Stimulated activated CD4-positive, alpha-beta T cell treated with anti-CD3 and anti-CD28 coated beads, Interleukin-1b, Interleukin-23, amount 100 ng/mL, for 1 hour (primary cell): ENCODE measurements at places on chromosomes 1 and 21.

DNA sequence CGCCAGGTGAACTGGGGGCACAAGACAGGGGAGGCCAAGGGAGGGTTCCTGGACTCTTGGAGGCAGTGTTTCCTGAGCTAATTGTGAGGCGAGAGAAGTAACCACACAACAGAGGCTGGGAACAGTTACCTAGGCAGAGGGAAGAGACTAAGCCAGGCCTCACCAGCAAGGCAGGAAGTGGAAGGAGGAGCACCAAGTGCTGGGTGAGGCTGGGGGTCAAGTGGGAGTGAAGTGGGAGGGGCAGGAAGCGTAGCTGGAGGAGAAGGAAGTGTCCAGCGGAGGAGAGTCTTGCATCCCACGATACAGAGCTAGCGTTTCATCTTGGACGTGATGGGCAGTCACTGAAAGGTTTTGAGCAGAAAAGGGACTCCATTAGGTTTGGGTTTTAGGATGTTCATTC, 48.3 kb upstream of the CAPZB start:
- no peak for DNase-seq

- no peak for DNase-seq
Measured at GRCh38 chr1:100905181-100905580, 9.3 kb downstream of the SLC30A7 start.

- DNase-seq = no peak
Measured at GRCh38 chr1:248837045-248837780, 811 bp upstream of the ZNF672 start.

DNA sequence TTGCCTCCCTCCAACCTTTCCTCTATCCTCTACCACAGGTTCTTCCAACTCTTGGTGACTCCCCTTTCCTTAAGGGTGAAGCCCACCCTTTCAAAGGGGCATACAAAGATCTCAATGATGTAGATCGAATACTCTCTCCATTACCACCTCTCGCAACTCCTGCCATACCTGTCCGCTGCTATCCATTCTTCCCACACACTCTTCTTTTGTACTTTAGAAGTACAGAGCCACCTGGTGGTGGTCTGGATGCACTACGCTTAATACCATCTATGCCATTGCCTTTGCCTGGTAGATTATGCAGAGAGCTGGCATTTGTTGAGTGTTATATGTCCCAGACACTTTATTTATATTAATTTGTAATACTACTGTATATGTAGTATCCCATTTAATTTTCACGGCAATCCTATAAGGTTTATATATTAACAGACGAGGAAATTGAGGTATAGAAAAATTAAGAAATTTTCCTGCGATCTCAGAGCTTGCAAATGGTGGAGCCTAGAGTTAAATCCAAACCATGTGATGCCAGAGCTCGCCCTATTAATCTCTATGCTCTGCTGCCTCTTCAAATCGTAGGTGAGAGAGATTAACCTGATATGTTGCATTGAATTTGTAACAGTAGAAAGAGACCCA, 22.9 kb downstream of the TSHB start:
- DNase-seq = no peak

GRCh38 chr1:59089036-59089798, 207.7 kb upstream of the FGGY start:
- no peak for DNase-seq

DNA sequence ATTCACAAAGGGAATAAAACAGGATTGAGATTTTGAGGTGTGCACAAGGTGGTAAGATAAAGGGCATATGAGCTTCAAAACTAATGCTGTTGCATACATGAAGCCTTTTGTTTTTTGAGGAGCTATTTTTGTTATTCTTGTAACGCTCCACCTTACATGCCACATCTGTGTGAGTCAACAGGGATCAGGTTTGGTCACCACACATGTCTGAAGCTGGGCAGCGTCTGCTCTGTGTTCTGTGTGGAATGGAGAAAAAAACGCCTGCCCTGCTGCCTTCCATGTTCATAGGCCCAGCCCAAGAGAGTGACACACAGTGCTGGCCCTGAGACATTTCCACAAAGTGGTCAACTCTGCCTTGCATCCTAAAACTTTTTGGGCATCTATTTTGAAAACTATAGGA, 67.7 kb downstream of the MPZL1 start:
- no peak for DNase-seq

GRCh38 chr21:44349847-44350772, 3.3 kb upstream of the TRPM2 start:
- no peak for DNase-seq

- DNase-seq = no peak
Measured at GRCh38 chr1:21857840-21858670, 46.0 kb downstream of the LDLRAD2 start.

- no peak for DNase-seq
Measured at GRCh38 chr21:41180752-41181151, 12.8 kb downstream of the BACE2 start.

DNA sequence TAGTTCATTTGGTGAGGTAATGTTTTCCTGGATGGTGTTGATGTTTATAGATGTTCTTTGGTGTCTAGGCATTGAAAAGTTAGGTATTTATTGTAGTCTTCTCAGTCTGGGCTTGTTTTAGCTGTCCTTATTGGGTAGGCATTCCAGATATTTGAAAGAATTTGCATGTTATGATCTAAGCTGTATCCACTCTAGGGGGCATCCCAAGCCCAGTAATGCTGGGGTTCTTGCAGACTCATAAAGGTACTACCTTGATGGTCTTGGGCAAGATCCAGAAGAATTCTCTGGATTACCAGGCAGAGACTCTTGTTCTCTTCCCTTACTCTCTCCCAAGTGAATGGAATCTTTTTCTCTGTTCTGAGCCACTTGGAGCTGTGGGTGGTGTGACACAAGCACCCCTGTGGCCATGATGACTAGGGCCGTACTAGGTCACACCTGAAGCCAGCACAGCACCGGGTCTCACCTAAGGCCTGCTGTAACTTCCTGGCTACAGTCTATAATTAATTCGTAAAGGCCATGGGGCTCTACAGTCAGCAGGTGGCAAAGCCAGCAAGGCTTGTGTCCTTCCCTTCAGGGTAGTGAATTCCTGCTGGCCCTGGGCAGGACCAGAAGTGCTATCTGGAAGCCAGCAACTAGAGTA, 74.8 kb upstream of the PDE4B start:
- DNase-seq = no peak

- DNase-seq = no peak
Measured at GRCh38 chr1:14872762-14873161, 274.3 kb downstream of the KAZN start.

DNA sequence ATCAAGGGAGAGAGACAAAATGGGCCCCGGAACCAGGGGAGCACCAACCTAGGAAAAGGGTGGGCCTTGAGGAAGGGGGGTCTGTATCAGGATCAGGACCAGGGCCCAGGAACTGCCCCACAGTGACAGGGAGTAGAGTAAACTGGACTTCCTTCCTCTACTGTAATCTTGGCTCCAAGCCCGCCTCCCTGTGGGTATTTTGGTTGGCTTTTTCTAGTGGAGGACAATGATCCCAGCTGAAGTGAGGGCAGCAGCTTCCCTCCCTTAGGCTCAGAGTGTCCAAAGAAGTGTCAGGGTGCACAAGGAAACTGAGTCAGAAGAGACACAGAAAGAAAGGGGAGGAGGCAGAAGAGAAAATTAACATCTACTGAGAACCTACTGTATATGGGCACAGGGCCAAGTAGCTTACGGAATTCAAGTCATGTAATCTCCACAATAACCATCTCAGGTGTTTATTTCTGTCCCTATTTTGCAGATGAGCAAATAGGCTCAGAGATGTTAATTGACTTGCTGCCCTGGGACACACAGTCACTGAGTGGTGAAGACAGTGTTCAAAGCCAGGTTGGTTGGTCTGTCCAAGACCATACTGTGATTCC, 4.8 kb downstream of the UBQLN4 start:
- no peak for DNase-seq

DNA sequence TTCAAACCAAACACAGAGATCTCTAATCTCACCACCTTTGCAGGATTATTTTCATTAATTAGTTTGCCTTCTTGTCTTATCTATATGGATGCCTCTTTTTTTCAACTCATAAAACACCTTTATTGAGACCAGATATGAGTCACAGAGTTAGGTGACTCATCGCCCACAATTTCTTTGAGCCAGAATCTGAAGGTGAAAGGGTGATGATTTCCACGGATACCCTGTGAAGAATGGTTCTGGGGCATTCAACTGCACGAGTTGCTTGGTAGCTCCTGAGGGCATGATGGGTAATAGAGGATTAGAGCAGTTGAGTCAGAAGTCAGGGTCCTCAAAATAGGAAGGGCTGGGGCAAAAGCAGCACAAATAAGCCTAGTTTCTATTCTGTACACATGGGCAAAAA, 128.2 kb downstream of the TBX19 start:
- peak; percentile 19 for DNase-seq

DNA sequence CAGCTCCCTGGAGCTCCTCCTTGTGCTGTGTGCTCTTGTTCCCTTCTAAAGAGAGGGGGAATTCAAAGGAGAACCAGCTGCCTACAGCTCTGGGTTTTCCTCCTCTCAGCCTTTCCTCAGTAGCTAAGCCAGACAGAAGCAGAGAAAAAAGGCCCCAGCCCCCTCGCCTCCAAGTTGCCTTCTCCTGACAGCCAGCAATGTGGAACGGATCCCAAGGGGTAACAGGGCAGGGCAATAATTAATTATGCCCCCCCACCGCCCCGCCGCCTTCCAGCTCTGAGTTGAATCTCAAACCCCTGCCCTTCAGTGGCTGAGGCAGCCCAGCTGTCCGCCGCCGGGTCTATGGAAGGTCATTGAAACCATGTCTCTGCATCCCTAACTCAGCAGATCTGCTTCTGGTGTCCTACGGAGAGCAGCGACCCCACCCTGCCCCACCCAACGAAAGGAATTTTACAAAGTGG, 69.0 kb upstream of the GOLT1A start:
- DNase-seq = no peak

- no peak for DNase-seq
Measured at GRCh38 chr1:119483441-119484200, 23.4 kb upstream of the HSD3B1 start.

- no peak for DNase-seq
Measured at GRCh38 chr1:82499022-82499421, 698.3 kb downstream of the ADGRL2 start.

DNA sequence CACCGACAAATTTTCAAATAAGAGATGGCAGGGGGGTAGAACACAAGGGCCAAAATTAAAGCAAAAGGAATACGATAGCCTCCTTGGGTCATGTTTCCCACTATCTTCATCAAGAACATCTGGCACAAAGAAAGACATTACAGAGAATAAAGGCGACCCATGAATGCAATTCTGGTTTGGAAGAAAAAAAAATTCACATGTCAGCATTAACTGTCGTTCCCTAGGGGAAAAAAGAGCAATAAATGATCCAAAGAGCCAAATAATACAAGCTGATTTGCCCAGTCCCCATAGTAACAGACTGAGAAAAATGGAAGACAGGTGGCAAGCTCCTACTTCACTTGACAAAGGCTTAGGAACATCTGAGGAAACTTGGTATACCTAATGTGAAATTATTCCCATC, 4.5 kb downstream of the STIL start:
- DNase-seq = no peak

GRCh38 chr1:85617633-85618100, 37.1 kb downstream of the CCN1 start:
- DNase-seq = no peak

GRCh38 chr21:34514576-34515115, 2.6 kb upstream of the KCNE1 start:
- no peak for DNase-seq

GRCh38 chr1:4796161-4797015, 142.0 kb downstream of the AJAP1 start:
- DNase-seq = no peak

DNA sequence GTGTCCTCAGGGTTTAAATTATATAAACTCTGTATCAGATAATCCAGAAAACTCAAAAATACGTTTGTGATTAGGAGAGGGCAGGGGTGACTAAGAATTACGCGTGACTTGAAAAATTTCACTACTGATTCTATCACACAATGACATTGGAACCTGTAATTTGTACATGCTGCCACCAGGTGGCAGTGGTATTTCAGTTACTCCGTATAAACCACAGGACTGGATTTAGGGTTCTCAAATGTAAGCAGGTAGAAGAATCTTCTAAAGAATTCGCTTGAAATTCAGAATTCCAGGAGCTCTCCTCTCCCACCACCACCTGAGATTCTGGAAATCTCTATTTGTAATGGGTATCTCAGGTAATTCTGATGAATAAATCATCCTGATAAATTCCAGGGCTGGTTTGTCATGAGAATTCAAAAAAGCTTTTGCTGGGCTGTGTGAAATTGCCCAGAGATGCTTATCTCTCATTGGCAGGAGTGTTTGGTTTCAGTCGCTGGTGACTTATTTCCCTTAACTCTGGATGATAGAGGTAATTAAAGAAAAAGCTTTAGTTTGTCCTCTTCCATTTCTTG, 1.7 kb upstream of the KRTAP7-1 start:
- no peak for DNase-seq

DNA sequence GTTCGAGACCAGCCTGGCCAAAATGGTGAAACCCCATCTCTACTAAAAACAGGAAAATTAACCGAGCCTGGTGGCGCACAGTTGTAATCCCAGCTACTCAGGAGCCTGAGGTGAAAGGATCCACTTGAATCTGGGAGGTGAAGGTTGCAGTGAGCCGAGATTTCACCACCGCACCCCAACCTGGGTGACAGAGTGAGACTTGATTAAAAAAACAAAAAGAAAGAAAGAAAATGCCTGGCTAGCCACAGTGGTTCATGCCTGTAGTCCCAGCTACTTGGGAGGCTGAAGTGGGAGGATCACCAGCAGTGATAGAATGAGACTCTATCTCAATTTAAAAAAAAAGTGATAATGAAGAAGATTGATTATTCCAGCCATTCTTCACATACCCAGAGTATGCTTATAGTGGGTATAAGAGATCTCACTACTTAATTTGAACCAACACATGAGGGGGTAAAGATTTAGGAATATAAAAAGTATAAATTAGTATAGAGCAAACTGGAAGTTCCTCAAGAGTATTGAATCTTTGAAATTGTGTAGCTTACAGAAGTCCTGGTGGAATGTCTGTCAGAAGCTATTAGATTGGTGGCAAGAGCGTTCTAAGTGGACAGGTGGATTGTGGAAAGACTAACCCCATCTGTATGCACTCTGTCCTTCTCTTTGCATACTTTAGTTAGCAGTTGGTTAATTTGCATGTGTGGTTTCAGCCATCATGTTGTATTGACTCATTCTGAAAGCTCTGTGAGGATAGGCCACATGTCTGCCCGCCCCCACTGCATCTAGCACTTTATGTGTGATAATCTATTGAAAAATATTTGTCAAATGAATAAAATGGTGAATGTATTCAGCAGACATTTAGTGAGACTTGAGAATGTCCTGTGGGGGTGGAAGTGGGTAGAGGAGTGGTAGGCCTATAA, 25.0 kb downstream of the RLF start:
- peak; percentile 24 for DNase-seq

DNA sequence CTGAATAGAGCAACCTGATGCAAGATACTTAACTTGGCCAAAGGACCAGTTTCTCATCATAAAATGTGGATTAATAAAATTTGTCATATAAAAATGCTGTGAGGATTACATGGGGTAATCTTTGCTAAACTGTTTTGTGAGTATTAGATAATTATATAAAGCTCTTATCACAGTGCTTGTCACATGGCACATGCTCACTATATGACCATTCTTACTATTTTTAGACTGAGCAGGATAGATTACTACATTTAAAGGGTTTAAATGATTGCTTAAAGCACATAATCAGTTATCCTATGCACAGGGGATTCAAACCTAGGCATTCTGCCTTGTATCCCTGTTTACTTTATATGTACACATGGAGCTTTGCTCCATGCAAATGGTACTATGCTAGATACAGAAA, 82.9 kb upstream of the COL24A1 start:
- DNase-seq = no peak

GRCh38 chr1:239647045-239647444, 260.7 kb downstream of the CHRM3 start:
- no peak for DNase-seq

GRCh38 chr1:230226007-230226800, 159.2 kb downstream of the GALNT2 start:
- no peak for DNase-seq

GRCh38 chr1:239922778-239923522, 168.7 kb upstream of the FMN2 start:
- no peak for DNase-seq
